ENCODE measurements at places on chromosomes 5 and 9.

DNA sequence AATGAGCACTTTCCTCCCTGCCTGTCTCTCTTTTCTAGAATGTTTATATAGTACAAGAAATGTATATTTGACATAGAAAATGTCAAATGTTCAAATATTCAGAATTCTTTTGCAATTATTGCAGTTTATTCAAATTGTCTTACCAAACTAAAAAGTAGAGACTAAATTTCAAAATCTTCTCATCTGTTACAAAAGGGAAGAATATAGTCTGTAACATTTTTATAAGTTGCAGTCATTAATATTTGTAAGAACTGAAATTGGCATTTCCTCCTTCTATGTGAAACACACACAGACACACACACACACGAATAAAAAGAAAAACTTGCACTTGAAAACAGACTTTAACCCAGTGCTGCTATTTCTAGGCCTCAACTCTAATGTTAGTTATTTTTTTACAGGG, 56.4 kb downstream of the NR3C1 start:
- no peak for DNase-seq

GRCh38 chr9:137593176-137593575, 2.9 kb upstream of the ZMYND19 start:
- no peak for DNase-seq

DNA sequence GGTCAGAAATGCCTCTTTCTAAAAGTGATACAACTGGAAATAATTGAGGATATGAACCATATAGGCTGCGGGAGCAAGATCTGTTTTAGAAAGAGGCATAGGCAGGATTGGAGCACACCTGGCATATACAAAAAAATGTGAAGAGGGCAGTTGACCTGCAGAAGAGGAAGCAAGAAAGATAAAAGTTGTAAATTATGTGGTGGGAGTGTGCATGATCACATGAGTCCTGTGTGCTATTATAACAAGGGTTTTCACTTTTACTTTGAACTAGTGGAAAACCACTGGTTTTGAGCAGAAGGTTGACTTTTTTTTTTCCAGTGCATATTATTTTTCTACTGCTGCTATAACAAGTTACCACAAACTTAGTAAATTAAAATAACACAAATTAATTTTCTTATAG, 489.3 kb downstream of the ANXA1 start:
- no peak for DNase-seq

DNA sequence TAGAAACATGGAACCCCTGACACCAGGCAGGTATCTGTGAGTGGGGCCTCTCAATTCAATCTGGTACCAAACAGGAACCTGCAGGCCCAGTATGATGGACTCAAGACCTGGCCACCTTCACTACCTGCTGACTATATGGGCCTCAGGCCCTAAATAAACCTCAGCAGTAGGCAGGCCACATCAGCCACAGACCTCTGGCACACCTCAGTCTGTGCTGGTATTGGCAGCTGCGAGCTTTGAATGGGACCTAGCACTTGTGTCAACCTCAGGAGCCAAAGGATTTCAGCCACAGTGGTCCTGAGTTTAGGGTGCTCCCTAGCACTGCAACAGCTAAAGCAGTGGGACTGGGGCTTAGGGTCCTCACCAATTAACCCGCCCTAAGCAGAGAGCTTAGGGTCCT, 325.5 kb downstream of the ZNF608 start:
- no peak for DNase-seq

GRCh38 chr5:146165903-146166302, 16.5 kb downstream of the LARS1 start:
- DNase-seq, result no peak

DNA sequence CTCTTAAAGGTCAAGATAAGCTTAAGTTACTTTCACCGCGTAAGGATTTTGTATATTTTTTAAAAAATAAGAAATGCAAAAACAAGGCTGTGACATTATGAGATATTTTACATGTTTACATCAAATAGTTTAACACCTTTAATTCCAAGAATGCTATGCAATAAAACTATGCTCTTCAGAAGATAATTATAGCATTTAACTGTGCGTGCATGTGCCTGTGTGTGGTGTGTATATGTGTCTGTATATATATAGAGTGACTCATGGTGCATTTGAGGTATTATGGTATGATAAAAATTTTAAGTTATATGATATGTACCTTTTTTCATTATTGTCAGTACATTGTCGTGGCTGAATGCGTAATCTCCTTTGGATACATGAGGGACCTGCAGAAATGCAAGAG, 539.3 kb downstream of the PDE4D start:
- DNase-seq, result no peak

- DNase-seq, result no peak
Observed at GRCh38 chr5:155274484-155274883, 260.9 kb downstream of the KIF4B start.

DNA sequence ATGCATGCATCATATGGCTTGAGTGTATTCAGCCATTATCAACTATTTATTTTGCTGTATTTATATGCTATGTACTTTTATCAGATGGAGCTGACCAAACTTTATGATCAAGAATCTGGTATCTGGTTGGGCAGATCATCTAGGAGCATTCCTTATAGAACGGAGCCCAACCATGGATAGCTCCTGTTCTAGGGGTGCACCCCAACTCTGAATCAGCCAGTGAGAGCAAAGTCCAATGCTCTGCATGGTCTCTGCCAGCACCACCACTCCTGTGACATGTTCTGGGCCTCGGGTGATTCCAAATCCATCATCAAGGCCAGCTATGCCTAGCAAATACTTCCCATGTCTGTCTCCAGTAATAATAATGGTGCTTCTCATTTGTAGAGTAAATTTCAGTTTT, 517.5 kb downstream of the AGTPBP1 start:
- DNase-seq, result no peak

GRCh38 chr5:154797762-154798161, 42.6 kb downstream of the LARP1 start:
- DNase-seq, result no peak

DNA sequence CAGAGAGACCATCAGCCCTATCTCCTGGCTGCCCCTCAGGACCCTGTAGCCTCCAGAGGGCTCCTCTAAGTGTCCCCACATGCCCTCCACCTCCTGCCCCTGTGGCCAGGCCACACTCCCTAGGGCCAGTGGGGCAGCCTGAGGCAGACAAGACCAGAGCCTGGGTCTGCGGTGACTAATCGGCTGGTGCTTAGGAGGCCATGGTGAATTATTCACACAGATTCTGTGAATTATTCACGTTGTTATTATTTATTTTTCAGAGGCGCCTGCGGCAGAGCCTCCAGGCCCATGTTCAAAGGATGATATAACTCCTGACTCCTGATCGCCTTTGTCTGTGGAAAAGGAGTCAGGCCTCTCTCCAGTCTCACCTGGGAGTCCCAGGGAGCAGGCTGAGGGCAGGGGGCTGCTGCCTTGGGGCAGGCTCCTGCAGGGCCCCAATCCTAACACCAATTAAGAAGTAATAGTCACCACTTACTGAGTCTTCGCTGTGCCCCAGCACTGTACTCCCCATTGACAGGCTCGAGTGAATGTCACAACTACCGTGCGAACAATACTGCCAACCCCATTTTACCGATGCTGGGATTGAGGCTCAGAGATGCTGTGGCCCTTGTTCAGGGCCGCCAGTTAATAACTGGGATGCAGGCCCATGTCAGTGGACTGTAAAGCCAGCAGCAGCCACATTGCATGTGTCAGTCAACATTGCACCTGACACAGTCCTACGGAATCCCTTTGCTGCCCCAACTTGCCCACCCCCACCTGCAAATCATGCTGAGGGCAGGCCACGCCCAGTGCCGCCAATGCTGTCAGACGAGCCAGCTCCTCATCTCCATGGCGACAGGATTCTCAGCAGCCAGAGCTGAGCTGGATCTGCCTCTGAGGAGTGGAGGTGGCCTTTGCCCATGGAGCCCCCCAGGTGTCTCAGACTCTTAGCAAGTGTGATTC, 94.9 kb downstream of the PCDH1 start:
- DNase-seq, result no peak

- no peak for DNase-seq
Observed at GRCh38 chr5:105931881-105932421, 1738.8 kb downstream of the EFNA5 start.

- DNase-seq, result no peak
Observed at GRCh38 chr9:99056886-99057664, 47.8 kb upstream of the TGFBR1 start.

DNA sequence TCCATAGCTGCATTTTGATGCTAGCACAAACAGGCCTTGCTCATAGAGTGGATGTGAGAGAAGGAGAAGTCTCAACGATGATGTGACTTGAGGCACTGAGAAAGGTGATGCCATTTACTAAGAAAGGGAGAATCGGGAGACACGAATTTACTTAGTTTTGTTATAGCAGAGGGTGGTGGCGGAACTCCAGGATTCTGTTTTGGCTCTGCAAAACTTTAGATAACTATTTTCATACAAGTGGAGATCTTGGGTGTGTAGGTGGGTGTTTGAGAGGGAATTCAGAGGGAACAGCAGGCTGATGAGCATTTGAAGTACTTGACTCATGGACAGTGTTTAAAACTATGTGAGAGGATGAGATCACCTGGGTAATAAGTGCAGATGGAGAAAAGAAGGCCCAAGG, 43.2 kb downstream of the CACNA1B start:
- DNase-seq, result no peak

DNA sequence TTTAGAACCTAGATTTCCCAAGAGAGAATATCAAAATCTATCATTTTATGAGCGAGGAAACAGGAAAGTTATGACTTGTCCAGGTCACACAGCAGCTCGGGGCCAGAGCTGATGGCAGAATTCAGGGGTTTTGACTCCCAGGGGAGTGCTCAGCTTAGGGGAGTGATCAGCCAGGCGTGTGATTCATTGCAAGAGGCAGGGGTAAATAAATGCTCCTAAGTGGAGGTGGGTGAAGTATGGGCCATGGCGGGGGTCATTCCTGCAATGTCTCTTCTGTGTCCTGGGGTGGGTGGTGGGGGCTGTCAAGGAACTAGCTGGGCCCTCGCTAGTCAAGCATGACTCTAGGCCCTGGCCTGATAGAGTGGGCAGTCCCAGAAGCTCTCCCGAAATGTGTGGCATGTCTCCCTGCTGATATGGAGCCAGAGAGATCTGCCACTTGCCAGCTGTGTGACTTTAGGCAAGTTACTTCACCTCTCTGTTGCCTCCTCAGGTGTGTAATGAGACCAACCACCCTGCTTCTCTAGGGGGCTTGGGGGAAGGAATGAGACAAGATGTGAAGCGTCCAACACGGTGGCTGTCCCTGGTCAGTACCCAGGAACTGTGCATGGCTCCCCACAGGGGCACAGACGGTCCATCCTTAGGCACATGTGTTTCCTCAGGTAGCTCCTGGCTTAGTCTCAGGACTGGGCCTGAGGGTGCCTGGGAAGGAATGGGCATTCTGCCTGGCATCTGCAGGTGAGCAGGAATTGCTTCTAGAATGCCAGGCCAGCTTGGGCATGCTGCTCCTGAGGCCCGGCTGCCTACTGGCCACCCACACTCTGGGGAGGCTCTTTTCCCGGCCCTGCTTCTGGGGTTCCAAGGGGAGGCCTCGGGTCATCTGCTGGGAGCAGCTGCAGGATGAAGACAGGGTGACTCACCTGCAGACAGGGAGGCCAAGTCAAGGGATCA, 36.5 kb upstream of the SH3PXD2B start:
- DNase-seq, result no peak

- DNase-seq, result no peak
Observed at GRCh38 chr9:130433168-130433946, 11.4 kb upstream of the ASS1 start.

DNA sequence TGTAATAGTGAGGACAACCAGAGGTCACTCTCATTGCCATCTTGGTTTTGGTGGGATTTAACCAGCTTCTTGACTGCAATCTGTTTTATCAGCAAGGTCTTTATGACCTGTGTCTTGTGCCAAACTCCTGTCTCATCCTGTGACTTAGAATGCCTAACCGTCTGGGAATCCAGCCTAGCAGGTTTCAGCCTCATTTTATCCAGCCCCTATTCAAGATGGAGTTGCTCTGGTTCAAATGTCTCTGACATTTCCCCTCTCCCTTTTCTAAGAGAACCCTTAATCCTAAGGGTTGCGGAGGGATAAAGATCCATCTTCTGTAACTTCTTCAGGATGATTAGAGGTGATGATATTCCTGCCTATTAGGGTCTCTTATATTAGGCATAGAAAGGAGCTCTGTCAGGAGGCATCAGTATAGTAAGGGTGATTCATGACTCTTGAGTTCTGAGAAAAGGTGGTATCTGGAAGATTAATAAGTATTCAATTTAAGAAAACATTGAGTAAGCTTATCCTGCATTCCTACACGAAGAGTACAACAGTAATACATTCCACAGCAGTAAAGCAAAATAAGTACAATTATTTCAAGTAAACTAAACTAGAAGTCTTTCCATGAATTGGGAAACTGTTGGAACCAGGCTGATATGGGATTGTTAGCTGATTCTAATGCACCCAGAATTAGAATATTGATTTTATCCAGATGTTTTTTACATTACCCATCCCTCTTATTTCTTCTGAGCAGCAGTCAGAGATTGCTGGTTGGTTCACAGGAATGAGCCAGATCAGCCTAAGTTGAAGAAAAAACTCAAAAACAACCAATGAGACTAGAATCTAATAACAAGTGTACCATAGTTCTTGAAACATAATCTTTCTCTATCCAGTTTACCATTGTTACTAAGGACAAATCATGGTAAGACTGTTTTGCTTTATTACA, 39.9 kb downstream of the SHC3 start:
- no peak for DNase-seq

GRCh38 chr9:113484258-113484730, 20.8 kb downstream of the RGS3 start:
- no peak for DNase-seq

DNA sequence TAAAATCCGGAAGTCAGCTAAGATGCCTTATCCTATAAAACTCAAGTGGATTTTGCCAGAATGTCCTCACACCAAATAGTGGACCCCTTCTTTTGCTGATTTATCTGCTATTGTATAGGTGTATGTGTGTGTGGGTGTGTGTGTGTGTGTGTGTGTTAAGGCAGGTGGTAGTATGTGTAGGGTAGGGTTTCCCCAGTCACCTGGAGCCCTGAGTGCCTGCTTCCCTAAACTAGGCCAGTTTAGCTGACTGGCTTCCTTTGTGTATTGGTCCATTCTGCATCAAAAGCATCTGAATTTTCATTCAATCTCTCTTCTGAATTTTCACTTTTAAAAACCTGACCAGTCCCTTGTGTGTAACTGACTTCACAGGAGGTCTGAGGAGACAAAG, 42.2 kb upstream of the LCP2 start:
- no peak for DNase-seq

DNA sequence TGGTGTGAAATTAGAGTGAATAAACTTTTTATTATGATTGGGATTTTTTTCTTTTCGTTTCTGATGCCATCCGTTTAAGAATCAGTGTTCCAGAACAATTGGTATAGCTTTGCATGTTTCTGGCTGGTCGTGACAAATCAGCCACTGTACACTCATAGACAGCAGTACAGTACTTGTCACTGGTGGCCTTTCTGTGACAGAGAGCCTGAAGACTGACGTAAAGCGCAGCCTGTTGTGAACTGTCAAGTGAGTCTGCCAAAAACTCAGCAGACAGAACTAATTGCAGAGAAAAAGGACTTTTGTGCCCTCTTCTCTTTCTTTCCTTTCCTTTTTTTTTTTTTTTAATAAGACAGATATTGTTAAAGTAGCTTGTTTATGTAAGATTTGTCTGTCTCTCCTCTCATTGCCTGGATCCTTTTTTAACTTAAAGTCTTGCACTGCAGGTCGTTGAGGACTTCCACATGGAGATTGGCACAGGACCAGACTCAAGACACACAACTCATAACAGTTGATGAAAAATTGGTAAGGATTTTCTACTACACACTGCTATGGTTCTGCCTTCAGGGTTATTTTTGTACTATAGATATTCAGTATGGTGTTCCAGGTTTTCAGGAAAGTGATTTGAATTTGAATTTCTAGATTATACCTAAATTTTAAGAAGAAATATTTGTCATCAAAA, 42.7 kb downstream of the NDUFS4 start:
- no peak for DNase-seq

- no peak for DNase-seq
Observed at GRCh38 chr9:113675475-113675941, 200.6 kb upstream of the ZNF618 start.
